ENCODE measurements at places on chromosomes 5 and 9. TPM values are rescaled to one million over a fixed set of nuclear protein-coding genes. Genes with fewer than 3 reads are reported as not detected.

PLAC8L1 gene
- total RNA-seq = not detected

SLC22A4 gene
- 1.7 TPM for total RNA-seq

FBXO10 gene
- 3.8 TPM for total RNA-seq

CNTFR gene
- total RNA-seq = not detected

CACNA1B gene
- total RNA-seq = 0.03 TPM

GRCh38 chr9:757246-757881 lies 84.1 kb upstream of the DMRT1 start:
- no peak for DNase-seq

- peak; percentile 79 for DNase-seq
Observed at GRCh38 chr5:142283304-142283703, 41.5 kb downstream of the SPRY4 start.

DNA sequence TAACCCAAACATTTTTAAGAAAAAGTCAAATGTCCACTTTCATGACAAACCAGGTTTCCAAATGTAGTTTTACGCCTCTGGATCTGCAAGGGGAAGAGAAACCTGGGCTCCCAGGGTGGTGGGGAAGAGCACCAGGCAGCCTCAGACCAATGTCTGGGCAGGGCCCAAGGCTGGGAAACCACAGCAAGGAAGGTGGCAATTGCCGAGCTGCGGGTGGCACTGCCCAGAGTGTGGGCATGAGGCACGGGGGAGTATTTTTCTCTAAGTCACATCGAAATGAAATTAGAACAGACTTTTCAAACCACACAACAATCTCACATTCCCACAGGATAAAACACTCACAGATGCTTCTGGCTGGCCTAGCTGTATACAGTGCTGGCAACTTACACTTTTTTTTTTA lies 32.6 kb upstream of the RASGEF1C start:
- no peak for DNase-seq

DNA sequence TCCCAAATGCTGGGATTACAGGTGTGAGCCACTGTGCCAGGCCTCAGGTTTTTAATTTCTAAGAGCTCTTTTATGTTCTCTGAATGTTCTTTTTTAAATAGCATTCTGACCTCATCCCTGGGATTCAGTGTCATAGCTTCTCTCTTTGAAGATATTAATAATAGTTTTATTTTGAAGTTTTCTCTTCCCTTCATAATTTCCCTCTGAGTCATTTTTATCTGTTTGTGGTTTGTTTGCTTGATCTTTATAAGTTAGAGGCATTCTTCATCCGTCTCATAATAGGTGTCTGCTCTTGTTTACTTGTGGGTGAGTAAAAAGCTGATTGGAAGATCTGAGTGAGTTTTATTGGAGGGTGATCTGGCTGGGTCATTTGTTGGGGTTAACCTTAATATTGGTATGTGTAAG lies 12.5 kb upstream of the MAMDC2 start:
- DNase-seq = peak; percentile 83

- DNase-seq = no peak
Observed at GRCh38 chr5:146828385-146828784, 50.2 kb downstream of the PPP2R2B start.

- DNase-seq = no peak
Observed at GRCh38 chr5:17326600-17327037, 109.2 kb downstream of the BASP1 start.

GRCh38 chr9:129473523-129474244 lies 147.2 kb downstream of the C9orf50 start:
- no peak for DNase-seq

GRCh38 chr9:37929441-37929895 lies 25.5 kb upstream of the SLC25A51 start:
- DNase-seq = no peak

DNA sequence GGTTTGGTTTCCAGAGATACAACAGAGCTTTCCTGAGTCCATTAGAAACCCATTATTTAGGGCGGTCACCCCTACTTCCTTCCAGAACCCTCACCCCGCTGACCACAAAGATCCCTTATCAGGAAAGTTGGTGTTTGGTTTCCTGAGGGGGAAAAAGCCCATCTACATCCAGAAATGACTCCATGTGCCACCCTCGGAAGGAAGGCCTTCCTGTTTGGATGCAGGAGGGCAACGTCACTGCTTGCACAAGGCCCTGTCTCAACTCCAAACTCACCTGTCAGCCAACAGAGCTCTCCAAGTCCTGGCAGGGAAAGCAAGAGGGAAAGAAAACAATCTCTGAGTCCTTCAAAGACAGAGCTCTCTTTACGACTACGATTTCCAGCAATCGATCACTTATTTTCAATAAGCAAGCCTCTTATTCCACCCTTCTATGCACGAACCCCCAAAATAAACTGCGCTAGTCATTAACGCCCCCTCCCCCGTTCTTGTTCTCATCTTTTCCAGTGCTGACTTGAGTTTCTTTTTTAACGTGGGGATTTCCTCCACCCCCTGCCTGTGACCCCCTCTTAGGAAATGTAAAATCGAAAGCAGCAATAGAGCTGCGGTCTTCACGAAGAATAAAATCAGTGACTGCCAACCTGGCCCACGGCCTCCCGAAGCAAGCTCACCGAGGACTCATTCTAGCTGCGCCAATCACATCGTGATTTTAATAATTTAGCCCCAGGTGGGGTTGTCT lies 35.7 kb upstream of the NTNG2 start:
- no peak for DNase-seq
